Mesothelial cell of epicardium (in vitro differentiated cells): ENCODE measurements at places on chromosomes 16 and 17. TPM values are rescaled to one million over a fixed set of nuclear protein-coding genes. Genes with fewer than 3 reads are reported as not detected.

DNA sequence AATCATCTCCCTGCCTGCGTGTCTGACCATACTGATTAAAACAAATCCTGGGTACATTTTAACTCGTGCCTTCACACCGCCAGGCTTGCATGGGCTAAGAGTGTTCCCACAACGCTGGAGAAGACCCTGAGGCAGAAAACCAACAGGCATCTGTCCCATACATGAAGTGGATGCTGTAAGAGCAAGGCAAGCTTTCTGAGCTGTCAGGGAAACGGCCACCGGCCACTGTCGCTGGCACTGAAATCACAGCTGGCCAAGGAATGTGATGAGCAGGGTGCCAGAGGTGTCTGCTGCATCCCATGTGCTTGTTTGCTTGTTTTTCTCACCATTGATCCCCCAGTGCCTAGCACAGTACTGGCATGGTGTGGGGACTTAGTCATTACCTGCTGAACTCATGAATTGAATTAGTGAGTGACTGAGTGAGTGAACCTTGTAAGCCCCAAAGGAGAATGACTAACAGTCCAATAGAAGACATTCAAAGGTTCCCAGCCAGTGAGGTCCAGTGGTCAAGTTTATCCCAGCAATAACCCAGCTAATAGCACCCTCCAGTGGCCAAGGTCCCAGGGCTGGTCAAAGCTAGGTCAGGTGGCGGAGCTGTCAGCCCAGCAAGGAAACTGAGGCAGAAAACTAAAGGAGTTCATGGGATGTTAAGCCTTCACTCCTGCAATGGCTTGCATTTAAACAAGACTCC, 92.7 kb upstream of the CDH5 start:
- DNase-seq: no peak

- no peak for DNase-seq
Measured at GRCh38 chr16:66227766-66228530, 138.5 kb upstream of the CDH5 start.

DNA sequence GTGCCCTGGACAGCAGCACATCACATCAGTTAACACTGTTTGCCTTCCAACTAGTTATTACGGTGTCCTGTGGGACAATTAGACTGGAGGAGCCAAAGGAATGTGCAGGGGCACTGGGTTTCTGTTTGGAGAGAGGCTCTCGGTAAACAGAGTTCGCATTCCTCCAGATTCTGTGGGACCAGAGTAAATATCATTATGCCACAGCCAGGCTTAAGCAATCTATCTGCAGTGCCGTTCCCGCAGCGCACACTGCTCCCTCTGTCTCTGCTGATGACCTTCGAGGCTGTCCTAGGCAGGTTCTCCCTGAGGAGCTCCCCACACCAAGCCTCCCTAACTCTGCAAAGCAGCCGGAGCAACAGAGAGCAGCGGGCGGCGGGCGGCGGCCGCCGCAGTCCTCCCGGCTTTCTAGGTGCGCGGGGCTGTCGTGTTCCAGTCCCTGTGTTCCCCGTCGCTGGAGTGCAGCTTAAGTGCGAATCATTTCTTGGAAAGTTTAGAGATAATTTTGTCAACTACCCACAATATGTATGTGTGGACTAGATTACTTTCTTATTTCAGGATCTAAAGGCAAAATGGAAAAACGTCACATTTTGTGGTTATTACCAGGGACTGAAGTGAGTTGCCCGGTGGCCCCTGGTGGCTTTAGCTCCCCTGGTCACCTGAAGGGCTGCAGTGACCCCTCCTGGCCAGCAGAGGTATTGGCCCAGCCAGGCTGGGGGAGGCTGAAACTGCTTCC, 43.3 kb downstream of the PGS1 start:
- peak; percentile 86 for DNase-seq

DNA sequence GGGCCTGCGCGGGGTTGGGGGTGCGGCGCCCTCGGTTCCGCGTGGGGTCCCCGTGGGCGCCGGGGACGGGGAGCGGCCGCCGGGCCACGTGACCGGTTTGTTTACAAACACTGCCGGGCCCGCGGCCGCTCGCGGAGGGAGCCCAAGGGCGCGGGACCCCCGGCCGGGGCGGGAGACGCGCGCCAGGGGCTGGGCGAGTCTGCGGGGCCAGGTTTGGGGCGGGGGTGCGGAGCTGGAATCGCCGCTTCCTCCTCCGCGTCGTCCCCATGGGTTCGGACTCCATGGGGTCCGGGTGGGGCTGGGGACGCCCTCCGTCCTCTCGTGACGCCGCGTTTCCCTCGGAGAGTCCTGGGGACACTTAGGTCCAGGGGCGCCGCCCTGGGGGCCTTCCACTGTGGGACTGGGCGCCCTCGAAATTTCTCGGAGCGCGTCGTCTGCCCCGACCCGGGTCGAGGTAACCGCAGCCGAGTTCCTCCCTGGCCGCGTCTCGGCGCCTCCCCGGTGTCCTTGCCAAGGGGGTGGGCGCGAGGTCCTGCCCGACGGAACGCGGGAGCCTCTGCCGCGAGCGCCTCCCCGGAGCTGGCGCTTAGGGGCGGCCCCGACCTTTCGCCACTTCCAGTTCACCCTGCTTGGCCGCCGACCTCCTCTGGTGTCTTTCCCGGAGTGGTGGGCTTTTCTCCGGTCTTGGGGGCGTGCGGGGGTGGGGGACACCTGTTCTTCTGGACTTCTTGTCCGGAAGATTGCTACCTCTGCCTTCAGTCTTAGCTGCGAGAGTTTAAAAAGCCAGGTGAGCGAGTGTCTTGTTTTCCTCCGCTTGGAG, 684 bp downstream of the YPEL2 start:
- DNase-seq: peak; percentile 33

GRCh38 chr17:15078570-15078969, 186.6 kb downstream of the PMP22 start:
- no peak for DNase-seq

DNA sequence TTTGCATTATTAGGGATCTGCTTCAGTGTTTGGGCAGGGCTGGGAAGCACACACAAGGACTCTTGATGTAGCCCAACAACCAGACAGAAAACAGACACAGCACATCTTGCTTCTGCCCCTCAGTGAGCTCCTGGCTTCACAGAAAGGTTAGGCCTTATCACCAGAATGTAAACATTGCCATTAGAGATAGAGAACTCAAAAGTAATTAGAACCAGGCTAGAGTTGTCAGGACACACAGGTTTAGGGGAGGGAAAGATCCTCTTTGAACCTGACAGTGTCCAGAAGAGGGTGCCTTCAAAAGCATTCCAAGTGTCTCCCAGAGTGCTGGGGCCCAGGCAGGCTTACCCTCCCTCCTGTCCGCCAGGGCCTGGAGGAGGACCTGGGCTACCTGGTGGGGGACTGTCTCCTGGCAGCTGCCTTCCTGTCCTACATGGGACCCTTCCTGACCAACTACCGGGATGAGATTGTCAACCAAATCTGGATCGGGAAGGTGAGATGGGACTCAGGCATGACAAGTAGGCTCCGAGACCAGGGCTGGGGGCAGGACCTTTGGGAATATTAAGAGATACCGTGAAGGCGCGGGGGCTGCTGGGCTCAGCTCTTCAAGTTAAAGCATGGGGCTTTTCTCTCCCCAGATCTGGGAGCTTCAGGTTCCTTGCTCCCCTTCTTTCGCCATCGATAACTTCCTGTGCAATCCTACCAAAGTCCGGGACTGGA, 16.9 kb upstream of the KDM6B start:
- no peak for DNase-seq

DNA sequence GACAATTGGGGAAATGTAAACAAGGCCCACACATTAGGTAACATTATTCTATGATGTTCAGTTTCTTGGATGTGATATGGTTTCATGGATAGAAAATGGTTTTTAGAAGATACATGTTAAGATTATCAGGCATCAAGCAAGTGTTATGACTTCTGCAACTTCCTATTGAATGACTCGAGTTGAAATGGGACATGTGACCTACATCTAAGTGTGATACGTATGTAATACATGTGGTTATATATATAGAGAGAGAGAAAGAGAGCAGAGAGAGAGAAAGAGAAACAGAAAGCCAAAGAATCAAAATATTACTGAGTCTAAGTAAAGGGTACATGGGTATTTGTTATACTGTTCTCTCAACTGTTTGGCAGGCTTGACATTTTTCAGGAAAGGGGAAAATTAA, 1.7 kb downstream of the TMEM170A start:
- DNase-seq: no peak

DNA sequence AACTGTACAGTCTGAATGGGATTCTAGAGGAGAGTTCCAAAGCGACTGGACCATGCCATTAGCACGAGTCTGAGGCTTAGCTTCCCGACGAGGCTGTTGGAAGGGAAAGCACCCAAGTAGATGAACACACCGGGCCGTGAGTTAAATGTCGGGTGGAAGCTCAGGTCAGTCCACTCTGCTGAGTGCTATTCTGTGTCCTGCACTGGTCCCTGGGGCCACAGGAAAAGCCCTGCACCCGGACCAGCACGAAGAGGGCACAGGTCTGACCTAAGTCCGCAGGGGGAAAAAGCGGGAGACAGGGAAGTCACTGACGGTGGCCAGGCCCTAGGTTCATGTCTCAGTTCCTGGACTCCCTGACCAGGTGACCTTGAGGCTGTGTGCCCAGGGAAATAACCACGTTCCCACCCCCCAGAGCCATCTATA, 44.1 kb upstream of the RBFOX3 start:
- no peak for DNase-seq

DNA sequence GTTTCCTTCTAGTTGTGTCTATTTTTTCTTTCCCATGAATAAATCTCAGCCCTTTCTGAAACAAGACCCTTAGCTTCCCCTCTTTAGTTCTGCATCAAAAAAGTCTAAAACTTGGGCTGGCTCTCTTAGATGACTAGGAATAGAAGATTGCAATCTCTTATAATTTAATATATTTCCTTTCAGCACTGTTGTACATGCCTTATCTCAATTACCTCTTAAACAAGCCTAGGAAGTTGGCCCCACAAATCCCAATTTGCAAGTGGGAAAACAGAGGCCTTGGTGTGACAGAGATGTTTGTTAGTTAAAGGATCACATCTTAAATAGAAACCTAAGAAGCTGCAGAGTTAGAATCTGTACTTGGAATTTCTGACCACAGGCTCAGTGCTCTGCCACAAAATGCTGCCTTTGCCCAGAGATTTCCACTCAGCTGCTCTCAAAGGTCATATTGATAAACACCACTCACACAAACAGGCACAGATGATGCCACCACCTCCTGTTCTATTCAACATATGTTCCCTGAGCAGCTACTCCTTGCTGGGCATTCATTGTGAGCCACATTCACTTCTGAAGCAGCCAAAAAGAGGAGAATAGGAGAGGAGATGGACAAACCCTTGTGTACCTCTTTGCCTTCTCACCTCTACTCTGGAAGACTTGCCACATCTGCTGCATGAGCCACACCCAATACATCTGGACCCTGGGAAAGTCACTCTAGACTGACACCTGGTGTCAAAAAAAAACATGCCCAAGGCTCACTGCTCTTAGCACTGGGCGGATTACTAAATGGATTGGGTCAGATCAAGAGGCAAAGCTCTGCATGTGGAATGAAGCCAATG, 5.5 kb downstream of the CCDC182 start:
- DNase-seq: no peak

GRCh38 chr16:23595951-23596720, at the start of gene NDUFAB1:
NDUFAB1 (minus strand) TSS chr16:23596316; CDS start chr16:23596290, 26 bp downstream.
- peak; percentile 77 for DNase-seq

DNA sequence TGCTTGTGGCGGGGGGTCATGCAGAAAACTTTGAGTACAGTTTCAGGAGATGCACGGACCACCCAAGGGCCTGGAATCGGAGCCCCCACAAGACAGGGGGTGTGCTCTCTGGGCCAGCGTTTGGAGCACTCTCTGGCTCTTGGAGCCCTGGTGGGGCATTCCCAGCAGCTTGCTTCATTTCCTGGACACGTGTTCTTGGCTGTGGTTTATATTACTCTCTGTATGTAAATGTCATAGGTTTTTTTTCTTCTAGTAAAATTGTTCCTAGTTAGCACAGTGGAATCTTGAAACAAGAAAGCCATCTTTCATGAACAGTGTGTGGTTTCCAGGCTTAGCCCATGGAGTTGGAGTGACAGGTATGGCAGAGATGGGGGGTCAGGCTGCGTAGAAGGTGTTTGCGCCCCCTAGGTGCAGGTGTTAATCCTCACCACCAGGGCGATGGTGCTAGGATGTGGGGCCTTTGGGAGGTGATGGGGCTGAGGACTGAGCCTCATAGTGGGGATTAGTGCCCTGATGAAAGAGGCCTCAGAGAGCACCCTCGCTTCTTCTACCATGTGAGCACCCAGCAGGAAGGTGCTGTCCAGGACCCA, 79.8 kb downstream of the JPH3 start:
- no peak for DNase-seq

DNA sequence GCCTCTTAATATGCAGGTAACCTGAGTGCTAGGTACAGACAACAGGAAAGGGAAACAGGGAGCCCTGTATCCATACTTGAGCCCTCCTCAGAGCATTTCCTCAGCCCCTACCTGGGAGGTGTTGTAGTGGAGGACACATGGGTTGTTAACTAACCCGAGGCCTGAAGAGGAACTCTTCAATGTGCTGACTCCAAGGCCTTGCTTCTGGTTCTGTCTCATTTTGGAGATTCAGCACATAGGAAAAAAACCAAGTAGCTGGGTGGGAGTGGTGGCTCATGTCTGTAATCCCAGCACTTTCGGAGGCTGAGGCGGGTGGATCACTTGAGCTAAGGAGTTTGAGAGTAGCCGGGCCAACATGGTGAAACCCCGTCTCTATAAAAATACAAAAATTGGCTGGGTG, 24.8 kb downstream of the SNX11 start:
- DNase-seq: no peak

DNA sequence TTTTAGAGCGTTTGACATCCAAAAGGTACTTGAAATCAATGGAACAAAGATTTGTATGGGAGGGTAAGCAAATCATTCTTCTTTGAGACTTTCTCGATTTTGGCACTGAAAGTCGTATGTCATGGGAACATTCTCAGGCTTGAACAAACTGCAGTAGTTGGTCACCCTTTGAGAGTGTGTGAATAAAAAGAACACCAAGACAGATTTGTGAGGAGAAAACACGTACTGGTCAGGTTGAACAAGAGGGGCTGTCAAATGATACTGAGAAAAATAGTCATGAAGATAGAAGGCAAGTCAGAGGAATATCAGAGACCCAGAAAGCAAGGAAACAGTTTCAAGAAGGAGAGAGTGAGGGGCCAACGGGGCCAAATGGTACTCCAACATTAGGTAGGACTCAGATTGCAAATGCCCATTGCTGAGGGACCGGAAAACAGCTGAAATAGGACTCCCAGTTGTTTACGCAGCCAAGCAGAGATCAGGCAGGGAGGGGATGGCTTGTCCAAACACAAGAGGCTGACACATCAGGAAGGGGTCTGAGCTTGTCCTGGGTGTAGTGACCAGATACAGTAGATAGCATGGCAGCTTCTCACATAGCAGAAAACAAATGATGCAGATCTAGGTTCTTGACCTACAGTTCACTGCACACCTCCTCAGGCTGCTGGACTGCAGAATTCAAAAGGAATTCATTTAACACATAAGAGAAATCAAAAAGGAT, 74.5 kb upstream of the MYOCD start:
- no peak for DNase-seq

Gene PPY
- not detected in 3 replicates for total RNA-seq

Gene MTMR4
- 73.1 to 76.8 TPM (median 74.4 TPM) in 3 replicates for total RNA-seq

Gene ANKFN1
- total RNA-seq: 0.09 to 0.34 TPM (median 0.27 TPM) in 3 replicates

Gene NLE1
- 22.4 to 23.8 TPM (median 22.9 TPM) in 3 replicates for total RNA-seq

Gene SLFN14
- not detected in 3 replicates for total RNA-seq
